Putamen (tissue), 1 donor: ENCODE measurements at places on chromosomes 12 and 14.
A peak's percentile ranks its signal among the peaks of the same experiment; 100 is the strongest.

DNA sequence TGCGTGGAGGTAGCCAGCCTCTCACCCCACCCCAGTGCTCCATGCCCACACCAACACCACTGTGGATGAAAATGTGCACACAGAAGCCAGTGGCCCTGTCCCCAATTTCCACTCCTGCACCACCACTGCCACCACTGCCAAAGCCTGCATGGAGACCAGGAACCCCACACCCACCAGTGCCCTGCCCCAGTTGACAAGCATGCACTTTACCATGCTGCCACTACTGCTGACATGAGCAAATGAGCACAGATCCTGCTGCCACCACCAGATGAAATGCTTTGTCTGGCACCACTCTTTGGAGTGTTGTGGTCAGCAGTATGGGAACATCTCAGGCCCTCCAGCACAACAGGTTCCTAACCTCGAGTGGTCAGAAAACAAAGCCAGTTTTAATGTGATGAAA lies 104.1 kb downstream of the ATXN7L3B start:
- no peak for DNase-seq

DNA sequence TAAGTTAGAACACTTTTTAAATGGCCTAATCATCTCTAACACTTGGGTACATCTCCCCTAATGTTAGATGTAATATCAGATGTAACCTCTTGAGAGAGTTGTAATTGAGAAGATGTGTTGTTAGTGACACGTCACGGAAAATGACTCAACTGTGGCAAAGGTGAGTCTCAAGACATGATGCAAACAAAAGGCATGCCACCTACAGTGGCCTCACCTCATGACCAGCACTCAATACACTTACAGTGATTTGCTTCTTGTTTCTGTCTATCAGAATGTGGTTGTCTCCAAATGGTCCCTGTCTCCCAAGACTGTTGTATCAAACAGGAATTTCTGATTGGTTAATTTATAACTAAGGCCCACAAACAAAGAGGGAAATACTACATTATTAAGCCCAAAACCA lies 91.2 kb downstream of the SLC25A21 start:
- DNase-seq: no peak

GRCh38 chr12:53950789-53951576 lies 3.7 kb upstream of the HOXC12 start:
- no peak for DNase-seq

- no peak for DNase-seq
Observed at GRCh38 chr14:49853158-49853477, 530 bp upstream of the NEMF start.

DNA sequence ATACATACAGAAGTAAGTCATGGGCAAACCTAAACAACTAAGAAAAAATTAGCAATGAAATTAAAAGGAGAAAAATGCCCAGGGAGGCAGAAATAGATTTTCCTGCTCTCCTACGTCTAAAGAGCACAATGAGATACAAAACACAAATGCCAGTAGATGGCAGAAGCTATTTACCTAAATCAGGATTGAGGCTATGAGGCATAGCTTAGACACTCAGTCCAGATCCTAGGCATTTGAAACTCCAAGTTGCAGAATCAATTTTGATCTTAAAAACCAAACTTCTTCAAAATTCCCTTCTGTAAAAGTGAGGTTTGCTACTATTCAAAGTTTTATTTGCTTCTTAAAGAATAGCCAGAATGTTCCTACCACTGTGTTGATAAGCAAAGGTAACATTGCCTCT lies 368.6 kb downstream of the DAD1 start:
- no peak for DNase-seq

DNA sequence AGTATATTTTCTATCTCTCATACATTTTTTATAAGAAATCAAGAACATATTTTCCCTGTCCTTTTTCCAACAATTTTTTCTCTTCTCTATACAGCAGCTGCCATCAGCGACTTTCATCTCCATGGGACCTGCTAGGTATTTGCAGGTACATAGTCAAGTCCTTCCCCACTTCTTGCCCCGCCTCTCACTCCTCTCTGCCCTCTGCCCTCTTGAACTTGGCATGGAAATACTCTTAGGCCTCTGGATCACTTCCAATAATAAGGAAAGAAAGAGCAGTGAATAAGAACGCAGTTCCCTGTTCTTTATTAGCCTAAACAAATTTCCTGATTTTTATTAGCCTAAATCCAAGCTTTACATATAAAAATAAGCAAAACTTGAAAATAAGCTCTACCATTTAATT lies 353.1 kb downstream of the SEC23A start:
- no peak for DNase-seq

- no peak for DNase-seq
Observed at GRCh38 chr14:37417833-37418232, 177.2 kb downstream of the FOXA1 start.

- no peak for DNase-seq
Observed at GRCh38 chr14:68727315-68728047, 65.4 kb downstream of the ZFP36L1 start.

DNA sequence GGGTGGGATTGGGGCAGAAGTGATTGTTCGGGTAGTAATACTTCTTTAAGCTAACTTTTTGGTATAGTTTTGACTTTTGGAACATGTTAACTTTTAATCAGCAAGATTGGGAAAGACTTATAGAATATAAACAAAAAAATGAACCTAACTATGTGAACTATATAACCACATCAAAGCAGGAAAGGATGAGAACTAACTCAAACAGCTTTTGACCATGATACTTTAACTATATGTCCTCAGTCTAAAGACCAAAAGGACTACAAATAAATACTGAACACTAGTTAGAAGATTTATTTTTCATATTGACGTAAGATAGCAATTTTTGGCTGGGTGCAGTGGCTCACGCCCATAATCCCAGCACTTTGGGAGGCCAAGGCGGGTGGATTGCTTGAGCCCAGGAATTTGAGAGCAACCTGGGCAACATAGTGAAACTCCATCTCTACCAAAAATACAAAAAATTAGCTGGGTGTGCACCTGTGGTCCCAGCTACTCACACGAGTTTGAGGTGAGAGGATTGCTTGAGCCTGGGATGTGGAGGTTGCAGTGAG lies 108.5 kb upstream of the ATF1 start:
- DNase-seq: no peak

- DNase-seq: no peak
Observed at GRCh38 chr12:124608450-124608870, 41.0 kb upstream of the NCOR2 start.

GRCh38 chr12:132771126-132771838 lies 9.7 kb upstream of the ANKLE2 start:
- DNase-seq: peak; percentile 9

DNA sequence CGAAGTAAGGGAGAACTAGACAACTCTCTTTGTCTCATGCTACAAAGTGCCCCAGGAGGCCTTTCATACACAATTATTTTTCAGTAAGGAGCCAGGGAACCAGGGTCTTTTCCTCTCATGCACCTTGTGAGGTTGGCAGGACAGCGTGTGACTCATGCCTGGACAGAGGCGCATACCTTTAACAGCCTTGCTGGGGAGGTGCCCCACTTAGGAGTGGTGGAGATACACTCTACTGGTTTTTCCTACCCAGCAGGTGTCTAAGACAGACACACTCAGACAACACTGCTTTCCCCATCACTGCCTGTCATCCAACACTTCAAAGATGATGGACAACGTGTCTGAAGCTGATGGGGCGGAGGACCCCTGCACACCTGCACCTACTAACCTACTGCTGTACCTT lies 49.1 kb downstream of the B4GALNT3 start:
- no peak for DNase-seq

DNA sequence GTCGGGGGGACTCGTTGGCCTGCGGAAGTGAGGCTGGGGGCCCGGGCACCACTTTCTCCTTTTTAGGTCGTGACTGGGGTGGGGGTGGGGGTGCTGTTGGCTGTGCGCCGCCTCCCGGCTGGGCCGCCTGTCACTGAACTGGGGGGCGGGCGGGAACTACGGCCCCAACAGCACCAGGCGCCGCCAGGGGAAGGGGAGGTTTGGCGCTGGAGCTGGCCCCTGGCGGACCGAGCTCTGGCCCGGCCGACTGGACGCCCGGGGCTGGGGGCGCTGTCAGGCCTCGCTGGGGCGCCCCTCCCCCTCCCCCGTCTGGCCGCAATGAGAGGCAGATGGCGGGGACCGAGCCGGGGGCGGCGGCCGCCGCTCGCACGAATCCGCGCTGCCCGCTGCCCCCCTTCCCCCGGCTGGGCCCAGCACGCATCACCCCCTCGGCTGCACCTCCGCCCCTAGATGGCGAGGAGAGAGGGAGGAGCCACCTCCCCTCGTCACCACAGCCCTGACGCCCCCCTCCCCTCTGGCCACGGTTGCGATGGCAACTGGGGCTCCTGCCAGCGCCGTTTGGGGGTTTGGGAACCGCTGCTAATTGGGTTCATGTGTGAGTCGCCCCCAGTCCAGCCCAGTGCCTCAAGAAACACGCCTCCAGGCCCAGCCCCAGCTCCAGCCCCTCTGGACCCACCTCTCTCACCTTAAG lies 723 bp downstream of the NFATC4 start:
- DNase-seq: no peak

DNA sequence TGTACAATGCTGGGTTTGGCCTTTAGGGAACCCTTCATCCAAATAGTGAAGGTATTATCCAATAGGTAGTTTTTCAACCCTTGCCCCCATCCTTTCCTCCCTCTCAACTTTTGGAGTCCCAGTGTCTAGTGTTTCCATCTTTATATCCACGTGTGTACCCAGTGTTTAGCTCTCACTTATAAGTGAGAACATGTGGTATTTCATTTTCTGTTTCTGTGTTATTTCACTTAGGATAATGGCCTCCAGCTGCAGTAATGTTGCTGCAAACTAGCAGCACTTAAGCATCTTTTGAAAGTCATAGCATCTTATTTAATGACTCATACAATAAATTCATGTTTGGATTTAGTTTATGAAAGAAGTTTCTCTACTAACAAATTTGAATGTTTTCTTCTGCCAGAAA lies 442.5 kb downstream of the NELL2 start:
- no peak for DNase-seq

- DNase-seq: no peak
Observed at GRCh38 chr12:25186038-25186787, 8.7 kb downstream of the DNAI7 start.

DNA sequence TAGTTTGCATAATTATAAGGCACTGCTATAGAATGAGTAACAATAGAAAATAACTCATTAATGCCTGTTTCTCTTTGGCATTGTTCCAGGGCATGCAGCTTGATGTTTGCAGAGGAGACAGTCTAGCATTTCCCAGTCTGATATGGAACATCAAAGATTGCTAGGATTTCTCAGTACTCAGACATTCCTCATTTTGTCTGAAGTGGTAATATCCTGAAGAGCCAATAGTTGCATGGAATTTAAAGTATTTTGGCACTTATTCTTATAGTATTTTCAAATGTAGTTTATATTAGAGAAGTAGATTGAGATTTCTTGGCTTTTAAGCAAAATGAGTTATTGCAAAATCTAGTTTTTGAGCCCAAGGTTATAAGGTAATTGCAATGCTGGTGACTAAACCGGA lies 337.3 kb upstream of the E2F7 start:
- no peak for DNase-seq

GRCh38 chr14:64825509-64825908 lies 54.2 kb downstream of the SPTB start:
- DNase-seq: no peak

DNA sequence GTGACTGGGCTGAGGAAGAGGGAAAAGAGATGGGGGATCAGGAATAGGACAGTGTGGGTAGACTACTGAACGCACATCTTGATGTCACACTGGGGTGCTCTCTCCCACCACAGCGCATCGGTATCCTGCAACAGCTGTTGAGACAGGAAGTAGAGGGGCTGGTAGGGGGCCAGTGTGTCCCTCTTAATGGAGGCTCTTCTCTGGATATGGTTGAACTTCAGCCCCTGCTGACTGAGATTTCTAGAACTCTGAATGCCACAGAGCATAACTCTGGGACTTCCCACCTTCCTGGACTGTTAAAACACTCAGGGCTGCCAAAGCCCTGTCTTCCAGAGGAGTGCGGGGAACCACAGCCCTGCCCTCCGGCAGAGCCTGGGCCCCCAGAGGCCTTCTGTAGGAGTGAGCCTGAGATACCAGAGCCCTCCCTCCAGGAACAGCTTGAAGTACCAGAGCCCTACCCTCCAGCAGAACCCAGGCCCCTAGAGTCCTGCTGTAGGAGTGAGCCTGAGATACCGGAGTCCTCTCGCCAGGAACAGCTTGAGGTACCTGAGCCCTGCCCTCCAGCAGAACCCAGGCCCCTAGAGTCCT lies 6.9 kb downstream of the C1QL4 start:
- no peak for DNase-seq

DNA sequence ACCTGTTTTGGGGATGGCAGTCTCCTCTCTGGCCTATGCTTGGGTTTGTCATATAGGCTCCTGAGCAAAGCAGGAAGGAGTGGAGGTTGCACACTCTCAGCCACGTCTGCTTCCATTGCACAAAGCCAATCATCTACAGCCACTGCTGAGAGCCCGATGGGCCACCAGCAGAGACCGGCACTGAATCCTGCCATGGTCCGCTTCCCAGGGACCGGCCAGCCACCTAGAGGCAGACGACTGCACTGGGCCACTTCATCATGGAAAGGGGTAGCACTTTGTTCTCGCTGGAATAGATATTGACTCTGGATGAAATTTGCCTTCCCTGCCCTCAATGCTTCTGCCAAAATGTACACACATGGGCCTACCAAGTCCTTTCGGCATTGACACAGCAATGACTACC lies 22.3 kb downstream of the DLK1 start:
- no peak for DNase-seq

GRCh38 chr12:116366824-116367223 lies 89.3 kb upstream of the MED13L start:
- no peak for DNase-seq

DNA sequence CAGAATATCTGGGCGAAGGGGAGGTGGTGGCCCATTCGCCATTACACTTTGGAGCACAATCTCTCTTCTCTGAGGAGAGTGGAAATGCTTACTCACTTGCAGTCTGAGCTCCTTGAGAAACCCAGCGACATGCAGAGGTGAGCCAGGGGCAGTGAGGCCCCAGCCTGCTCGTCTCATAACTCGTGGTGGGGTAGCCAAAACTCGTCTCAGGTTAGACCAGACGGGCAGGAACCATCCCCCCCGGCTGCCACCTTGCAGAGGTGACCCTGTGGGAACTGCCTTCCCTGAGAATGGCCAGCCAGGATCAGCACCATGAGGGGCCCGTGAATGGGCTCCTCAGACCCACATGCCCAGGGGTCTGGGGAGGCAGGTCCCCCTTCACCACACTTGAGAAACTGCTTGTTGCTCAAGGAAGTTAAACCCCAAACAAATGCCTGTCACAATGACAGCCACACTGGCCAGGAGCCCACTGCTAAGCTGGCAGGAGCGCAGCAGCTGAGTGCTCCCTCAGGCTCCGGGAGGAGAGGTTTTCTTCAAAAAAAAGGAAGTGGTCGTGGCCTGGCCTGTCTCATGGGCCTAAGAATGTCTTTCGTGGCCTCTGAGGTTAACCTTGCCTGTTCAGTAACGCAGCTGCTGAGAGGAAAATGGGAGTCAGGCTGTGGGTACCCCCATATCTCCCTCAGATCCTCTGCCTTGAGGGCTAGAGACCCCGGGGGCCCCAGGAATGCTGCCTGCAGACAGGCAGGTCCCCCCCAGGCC lies 9.2 kb upstream of the ALDH2 start:
- DNase-seq: no peak
